ENCODE measurements at places on chromosomes 1 and 21.

DNA sequence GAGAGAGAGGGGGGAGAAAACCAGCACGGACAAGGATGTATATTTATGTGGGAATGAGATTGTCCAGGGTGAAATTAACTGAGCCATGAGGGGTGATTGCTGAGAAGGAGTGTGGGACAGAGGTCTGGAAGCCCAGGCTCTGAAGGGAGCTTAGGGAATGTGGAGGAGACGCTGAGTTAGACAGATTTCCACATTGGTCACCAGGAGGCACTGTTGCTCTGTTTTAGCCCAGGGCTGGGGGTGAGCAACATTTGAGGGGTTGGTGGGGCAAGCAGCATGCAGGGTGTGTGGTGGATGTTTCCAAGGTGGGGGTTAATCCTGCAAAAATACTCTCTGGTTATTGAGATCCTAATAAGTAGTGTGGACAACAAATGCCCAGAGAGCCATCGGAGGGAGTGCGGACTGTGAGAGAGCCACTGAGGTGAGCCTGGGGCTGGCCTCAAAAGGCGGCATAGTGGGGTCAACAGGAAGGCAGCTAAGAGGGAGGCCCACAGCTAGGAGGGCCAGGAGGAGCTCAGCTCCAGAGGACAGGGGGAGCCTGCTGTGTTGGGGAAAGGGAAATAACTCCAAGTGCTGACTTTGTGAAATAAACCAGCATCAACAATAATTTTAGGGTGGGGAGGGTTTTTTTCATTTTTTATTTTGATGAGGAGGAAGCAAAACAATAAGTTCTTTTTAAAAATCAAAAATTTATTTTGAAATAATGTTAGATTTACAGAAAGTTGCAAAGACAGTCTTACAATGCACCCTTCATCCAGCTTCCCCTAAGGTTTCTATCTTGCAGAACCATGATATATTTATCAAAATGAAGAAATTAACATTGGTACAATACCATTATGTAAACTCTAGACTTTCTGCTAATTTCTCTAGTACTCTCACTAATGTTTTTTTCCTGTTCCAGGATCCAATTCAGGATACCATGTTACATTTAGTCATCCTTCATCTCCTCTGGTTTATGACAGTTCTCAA is 82.8 kb upstream of the CD34 start:
- DNase-seq = no peak

- DNase-seq = no peak
Observed at GRCh38 chr1:112285746-112286145, 110.3 kb upstream of the CTTNBP2NL start.

DNA sequence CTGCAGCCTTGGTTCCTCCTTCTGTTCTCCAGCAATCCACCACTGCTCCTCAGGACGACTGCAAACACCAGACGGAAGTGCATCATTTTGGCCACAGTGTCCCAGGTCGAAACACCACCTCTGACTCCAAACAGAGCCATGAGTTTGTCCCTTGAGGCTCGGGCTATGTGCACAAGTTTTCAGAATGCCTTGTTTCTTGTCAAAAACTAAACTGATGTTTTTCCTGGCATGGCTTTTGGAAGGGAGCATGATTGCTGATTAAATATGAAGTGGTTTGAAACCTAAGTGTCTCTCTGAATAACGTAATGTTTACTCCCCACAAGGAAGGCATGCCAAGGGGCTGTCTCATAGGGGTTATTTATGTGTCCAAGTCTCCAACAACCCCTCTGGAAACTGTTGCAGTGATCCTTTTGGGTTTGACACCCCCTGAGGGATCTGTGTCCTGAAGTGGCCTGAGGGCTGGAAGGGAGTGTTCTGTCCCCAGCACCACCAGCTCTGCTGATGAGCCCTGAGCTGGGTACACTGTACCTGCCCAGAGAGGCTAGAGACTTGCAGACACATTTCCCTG is 132.7 kb downstream of the PLPP3 start:
- DNase-seq = peak; percentile 47

GRCh38 chr1:28099050-28099769 is 10.8 kb upstream of the EYA3 start:
- peak; percentile 23 for DNase-seq

GRCh38 chr1:38064197-38064903 is 17.8 kb upstream of the POU3F1 start:
- no peak for DNase-seq
